ENCODE measurements at places on chromosomes 7 and 10. TPM values are rescaled to one million over a fixed set of nuclear protein-coding genes. Genes with fewer than 3 reads are reported as not detected.

RPS24 gene
- total RNA-seq = 3,485 TPM

SPDYE11 gene
- not detected for total RNA-seq

AKR1C4 gene
- total RNA-seq = 0.30 TPM

R3HCC1L gene
- total RNA-seq = 15.9 TPM

DLX6 gene
- not detected for total RNA-seq

HECW1 gene
- 10.9 TPM for total RNA-seq

A1CF gene
- total RNA-seq = 0.11 TPM

CDNF gene
- total RNA-seq = 1.1 TPM

INHBA gene
- 0.82 TPM for total RNA-seq

PILRB gene
- total RNA-seq = 27.1 TPM

EPDR1 gene
- 58.4 TPM for total RNA-seq

ENO4 gene
- 0.16 TPM for total RNA-seq

APBB1IP gene
- 10.0 TPM for total RNA-seq

PHYHIPL gene
- 0.38 TPM for total RNA-seq

MYPN gene
- total RNA-seq = 2.5 TPM

All from A549 treated with RU486 at 1 μM for 4 hours (cell line).